ENCODE measurements at places on chromosomes 1 and 21.

- no peak for DNase-seq
Observed at GRCh38 chr1:171134204-171134923, 43.7 kb downstream of the FMO3 start.

DNA sequence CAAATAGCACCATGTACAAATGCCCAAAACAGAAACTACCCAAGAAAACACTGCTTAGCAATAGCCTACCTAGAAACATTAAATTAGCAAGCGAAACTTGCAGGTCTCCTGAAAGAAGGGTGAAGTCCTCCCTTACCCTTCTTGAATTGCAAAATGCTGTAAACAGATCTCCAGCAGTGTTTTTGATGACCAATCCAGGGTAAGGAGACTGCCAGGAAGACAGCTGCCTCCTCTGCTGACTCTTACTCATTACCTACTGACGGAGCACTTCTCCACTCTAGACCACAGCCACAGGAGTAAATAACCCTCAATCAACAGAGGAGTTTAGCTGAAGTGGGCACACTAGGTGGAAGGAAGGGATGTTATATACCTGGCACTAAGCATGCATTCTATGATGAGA lies 32.2 kb upstream of the GADD45A start:
- DNase-seq: peak; percentile 94

DNA sequence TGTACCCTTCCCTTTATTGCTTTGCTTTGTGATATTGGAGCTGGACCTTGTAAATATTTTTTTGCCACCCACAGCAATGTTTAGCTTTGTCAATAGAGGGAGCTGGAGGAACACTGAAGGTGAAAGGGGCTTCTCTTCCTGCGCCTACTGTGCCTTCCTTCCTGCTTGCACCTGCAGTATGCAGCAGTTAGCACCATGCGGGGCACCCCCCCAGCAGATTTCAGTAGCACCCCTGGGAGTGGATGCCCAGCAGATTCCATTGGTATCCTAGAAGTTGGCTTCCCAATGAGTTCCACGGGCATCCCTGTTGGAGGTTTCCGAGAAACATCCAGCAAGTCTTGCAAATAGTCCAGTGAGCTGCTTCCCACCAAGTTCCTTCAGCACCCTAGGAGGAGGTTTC lies 25.6 kb downstream of the S100A10 start:
- DNase-seq: peak; percentile 60

DNA sequence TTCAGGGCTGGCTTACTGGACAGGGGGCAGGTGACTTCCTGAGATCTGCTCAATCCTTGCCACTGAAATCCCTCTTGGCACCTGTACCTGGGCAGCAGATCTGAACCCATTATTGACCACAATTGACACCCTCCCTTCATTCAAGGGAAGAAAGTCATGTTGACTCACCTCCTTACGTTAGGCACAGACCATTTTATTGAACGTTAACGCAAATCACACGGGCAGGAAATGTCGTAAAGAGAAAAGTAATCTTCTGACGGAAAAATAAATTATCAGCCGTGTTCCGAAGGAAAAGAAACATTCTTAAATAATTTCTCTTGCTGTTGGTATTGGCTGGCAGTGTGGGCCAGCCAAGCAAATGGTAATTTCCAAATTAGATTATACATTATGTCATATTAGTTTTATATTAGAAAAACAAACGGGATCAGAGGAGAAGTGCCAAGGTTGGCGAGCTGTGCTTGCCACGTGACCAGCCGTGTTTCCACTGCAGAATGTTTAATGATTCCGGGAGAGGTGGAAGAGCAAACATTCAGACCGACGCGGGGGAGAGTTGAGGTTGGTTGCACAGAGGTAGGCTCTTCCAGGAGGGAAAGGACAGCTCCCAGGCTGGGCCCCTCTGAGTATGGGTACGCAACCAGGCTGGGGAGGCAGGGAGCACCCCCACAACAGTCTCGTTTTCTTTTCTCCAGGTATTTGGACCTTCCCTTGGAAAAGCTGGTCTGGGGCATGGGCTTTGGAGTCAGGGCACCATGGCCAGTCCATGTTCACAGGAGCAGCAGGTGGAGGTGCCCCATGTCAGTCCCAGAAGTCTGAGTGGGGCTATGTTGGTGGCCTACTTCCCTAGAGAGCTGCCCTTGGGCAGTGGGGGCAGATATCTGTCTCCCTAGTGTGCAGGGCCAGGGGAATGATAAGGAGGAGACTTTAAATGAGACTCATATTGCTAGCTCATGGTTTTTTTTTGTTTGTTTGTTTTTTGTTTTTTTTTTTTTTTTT lies 121.1 kb downstream of the FOXD2 start:
- peak; percentile 73 for DNase-seq

DNA sequence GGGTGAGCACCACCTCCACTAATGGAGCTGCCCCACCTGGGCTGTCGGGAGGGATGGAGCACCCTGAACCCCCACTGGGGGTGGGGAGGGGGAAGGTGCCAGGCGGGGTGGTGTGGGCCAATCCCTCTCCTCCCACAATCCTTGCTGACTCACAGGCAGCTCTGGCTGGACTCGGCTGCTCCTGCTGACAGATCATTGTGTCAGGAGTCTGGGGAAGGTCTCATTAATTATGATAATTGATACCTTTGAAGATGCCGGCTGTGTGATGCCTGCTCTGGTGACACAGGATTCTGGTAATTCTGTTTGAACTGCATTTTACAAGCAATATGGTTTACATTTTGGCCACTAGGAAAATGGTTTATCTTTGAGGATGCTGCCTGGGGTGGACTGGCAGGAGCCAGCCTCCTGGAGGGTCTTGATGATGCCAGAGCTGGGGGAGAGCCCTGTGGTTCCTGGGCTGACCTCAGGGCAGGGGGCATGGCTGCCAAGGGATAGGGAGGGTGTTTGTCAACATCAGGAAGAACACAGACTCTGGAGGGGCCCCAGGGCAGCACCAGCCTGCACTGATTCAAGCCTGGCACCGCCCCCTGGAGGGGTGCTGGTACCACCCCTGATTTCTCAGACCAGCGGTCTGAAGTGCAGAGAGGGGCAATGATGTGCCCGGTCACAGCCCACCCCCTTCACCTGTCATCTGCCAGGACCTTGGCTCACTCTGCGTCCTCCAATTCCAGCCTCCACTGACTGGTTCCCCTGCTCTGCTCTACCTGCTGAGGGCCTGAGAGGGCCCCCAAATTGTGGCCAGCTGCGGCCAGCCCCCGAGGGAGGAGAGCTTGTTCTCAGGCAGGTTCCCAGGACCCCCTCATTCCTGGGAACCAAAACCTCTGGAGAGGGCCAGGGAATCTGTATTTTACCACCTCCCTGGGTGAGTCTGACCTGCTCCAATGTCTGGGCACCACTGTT lies 338.8 kb downstream of the MATN1 start:
- no peak for DNase-seq

GRCh38 chr1:229514578-229515275 lies 6.6 kb upstream of the NUP133 start:
- DNase-seq: peak; percentile 64

GRCh38 chr1:231844986-231845502 lies 218.5 kb downstream of the DISC1 start:
- DNase-seq: peak; percentile 17

DNA sequence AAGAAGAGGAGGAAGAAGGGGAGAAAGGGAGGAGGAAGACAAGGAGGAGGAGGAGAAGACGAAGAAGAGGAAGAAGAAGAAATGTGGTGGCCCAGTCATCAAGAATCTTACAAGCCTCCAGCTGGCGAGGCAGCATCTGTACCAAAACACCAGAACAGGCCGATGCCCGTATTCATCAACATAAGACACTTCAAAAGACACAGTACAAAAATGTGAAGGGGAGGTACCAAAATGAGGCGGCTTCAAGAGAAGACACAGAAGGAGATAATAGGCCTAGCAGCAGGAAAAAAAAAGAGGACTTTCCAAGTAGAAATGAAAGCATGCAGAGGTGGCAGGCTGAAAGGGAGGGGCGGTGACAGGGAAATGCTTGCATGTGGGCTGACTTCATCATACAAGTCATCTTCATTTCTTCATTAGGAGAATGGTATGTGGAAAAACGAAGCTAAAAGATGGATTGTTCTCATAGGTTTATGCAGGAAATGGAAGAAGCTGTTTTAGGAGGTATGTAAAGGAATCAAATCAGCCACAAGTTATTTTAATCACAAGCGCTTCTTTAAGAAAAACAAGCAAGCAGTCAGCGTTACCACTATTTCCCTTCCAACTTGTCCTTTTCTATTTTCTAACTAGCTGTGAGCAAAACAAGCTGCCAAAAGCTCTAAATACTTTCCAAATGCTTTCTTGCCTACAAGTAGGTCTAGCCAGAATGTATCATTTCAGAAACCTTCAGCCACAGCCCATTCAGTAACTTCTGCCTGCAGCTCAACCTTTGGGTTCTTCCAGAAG lies 192.3 kb downstream of the SLC45A1 start:
- DNase-seq: no peak

GRCh38 chr1:208781391-208782045 lies 537.3 kb upstream of the PLXNA2 start:
- DNase-seq: no peak

- no peak for DNase-seq
Observed at GRCh38 chr1:18735224-18735997, 104.8 kb downstream of the PAX7 start.

- DNase-seq: no peak
Observed at GRCh38 chr1:7813677-7814373, 29.7 kb downstream of the PER3 start.

- DNase-seq: no peak
Observed at GRCh38 chr1:156392452-156392853, 23.4 kb downstream of the RHBG start.

GRCh38 chr1:22696610-22697009 lies 14.0 kb upstream of the EPHB2 start:
- DNase-seq: no peak

- DNase-seq: no peak
Observed at GRCh38 chr21:15051644-15052458, 12.9 kb downstream of the NRIP1 start.

- DNase-seq: no peak
Observed at GRCh38 chr1:182783068-182783467, 6.5 kb upstream of the NPL start.

DNA sequence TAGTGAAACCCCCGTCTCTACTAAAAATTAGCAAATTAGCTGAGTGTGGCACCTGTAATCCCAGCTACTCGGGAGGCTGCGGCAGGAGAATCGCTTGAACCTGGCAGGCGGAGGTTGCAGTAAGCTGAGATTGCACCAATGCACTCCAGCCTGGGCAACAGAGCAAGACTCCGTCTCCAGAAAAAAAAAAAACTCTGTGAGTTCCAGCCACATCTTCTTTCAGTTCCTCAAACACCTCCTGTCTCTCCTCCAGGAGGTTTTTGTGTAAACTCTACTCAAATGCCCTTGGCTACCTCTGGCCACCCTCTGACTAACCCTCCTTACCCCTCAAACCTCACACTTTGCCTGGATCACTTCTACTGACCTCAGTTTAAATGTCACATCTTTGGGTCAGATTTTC lies 38.1 kb downstream of the RCSD1 start:
- no peak for DNase-seq

DNA sequence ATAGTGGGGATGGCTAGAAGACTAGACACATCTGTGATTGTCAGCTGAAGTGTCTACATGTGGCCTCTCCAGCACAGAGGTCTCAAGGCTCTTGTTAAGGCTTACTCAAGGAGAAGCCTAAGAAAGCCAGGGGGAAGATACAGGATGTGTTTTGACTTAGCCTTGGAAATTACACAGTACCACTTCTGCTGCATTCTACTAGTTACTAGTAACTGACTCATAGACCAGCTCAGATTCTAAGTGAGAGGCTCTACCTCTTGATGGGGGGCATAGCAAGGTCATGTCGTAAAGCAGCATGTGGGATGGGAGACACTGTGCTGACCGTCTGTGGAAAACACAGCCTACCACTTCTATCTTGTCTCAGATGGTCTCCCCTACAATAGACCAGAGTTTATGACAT lies 99.5 kb downstream of the UBE2U start:
- peak; percentile 53 for DNase-seq

DNA sequence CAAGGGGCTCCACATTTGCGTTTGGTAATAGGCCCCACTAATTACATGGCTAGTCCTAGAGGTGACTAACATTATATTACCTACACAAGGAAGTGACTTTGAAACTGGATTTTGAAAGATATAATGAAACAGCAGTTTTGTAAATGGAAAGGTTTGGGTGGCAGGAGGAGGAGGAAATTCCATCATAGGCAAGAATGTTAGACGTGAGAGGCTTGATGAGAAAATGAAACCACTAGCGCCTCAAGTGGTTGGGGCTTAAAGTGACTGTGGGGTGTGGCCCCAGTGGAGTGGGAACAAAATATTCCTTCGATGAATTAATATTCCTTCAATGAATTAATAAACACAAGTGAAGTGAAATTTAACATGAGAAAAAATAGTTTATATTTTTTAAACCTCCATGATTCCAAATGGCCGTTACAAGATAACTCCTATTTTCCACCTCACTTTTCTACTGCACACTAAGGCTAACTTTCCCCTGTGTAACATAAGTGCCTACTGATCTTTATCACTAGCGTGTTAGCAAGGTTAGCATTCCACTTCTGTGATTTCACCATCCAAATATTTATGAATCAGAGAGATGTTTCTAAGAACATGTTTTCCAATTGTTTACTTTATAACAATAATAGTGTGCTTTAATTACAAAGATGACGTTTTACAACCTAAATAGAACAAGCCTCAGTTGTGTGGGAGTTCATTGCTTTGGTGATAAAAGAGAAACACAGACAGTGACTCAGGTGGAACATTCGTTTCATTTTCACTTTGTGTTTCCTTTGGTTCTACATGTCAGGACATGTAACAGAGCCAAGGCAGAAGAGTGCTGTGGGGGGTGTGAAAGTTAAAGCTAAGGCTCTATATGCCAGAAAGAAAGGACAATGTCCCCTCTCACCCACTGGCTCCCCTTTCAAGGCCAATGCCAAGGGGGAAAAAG lies 12.5 kb upstream of the ATF3 start:
- peak; percentile 100 for DNase-seq

DNA sequence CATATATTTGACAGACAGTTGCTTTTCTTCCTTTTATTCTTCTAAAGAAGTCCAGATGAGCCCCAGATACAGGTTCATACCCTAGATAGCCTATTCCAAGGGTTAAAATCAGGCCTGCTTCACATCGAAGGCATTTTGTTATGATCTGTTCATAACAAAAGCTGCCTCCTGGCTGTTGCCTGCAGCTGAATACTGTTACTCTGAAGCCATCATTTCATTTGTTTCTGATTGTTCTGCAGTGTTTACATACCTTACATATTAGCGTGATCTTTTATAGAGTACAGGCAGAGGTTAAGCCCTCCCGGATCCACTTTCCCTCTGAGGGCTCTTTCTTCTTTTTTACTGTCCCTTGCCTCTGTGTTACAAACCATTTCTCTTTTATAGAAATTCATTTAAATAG lies 219.0 kb upstream of the HOOK1 start:
- DNase-seq: peak; percentile 58

DNA sequence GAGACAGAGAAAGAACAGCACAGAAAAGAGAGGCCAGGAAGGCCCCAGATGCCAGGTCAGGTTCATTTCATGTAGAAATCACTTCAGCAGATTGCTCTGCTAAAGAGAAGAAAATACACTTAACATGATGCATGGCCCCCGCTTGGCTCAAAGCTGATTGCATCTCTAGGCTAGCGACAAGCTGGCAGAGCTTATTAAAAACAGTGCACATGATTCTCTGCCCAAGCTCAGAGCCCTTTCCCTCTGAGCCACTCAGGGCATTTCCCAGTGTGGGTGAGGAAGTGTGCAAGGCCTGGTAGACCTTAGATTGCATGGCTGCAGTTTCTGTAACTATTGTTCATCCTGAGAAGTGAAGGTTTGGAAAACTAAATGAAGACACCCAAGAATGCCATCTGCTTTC lies 3.3 kb upstream of the CAPN9 start:
- no peak for DNase-seq
